ENCODE measurements at places on chromosomes 11 and 22.

GRCh38 chr11:72568861-72569260, 105.4 kb downstream of the PDE2A start:
- no peak for DNase-seq

DNA sequence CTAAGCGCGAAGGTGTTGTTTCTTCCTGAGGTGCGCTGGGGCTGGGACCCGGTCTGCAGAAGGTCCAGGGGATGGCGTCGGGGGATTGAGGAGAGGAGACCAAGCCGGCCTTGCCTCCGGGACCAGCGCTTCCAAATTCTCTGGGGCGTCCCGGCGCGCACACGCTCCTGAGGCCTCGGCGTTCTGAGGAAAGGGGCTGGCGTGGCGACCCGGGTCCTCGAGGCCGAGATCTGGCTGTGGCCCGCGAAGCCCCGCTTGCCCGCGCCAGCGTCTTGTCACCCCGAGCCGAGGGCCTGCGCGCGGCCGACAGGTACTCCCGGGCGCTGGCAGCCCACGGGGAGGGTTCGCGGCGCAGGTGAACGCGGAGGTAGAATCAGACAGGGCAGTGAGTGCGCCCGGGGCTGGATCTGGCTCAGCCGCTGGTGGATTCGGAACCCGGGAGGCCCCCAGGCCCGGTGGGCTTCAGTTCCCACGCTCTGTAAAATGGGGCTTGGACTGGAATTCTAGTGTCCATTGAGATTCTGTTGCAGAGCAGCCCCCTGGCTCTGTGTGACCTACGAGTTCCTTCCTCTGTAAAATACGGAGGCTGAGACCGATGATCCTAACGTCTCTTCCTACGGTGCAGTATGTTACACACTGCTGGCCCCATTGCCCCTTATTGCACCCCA, 14.7 kb downstream of the SSH3 start:
- no peak for DNase-seq

DNA sequence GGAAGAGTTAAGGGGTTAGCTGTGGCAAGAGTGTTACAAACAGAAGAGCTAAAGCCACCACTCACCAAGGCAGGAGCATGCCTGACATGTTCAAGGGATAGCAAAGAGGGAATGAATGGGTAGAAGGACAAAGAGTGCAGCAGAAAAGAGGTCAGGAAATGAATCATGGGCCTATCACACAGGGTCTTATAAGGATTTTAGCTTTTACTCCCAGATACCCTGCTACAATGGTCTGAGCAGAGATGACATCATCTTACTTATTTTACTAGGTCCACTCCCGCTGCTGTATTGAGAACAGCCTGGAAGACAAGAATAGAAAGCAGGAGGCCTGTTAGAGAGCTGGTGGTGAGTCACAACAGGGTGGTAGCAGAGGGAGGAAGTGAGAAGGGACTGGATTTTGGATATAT, 9.8 kb downstream of the TRAF6 start:
- no peak for DNase-seq

- no peak for DNase-seq
Measured at GRCh38 chr11:44507896-44508445, 57.5 kb upstream of the CD82 start.

GRCh38 chr22:37503850-37504249, 15.4 kb downstream of the CARD10 start:
- DNase-seq: no peak

DNA sequence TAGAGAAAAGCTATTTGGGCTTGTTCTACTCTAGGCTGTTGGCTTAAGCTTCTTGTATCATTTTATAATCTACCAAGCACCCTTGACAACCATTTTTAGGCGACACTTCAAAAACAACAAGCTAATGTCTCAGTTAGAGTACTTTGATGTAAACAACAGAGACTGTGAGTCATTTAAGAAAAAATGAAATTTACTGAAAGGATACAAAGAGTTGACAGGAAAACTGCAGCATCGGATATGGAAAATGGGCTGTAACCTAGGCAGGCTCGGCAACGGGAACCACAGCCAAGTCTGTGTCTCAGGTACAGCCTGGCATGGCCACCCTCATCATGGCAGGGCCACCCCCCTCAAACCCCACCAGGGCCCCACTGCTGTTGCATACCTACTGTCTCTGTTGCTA, 4.4 kb upstream of the RNF169 start:
- DNase-seq: no peak

- no peak for DNase-seq
Measured at GRCh38 chr11:33825854-33826560, 51.7 kb upstream of the FBXO3 start.

DNA sequence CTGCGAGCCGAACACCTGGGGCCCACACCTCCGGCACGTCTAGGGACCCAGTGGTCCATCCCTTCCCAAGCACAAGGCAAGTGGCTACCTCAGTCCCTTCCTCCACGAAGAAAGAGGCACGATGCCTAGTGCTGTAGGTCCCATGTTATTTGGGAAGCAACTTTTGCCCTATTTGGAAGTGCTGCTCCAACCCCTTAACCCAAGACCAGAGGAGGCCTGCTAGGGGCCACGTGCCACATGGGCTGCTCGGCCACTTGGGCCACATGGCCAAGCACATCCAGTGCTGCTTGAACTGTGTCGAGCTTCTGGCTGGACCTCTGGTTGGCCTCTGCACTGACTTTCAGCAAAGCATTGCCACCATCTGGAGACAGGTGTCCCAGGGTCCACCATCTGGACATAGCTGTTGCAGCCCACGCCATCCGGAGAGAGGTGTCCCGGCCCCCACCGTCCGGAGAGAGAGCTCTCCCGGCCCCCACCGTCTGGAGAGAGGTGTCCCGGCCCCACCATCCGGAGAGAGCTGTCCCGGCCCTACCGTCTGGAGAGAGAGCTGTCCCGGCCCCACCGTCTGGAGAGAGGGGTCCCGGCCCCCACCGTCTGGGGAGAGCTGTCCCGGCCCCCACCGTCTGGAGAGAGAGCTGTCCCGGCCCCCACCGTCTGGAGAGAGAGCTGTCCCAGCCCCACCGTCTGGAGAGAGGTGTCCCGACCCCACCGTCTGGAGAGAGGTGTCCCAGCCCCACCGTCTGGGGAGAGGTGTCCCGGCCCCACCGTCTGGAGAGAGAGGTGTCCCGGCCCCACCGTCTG, 6.5 kb upstream of the B4GALNT4 start:
- peak; percentile 26 for DNase-seq

DNA sequence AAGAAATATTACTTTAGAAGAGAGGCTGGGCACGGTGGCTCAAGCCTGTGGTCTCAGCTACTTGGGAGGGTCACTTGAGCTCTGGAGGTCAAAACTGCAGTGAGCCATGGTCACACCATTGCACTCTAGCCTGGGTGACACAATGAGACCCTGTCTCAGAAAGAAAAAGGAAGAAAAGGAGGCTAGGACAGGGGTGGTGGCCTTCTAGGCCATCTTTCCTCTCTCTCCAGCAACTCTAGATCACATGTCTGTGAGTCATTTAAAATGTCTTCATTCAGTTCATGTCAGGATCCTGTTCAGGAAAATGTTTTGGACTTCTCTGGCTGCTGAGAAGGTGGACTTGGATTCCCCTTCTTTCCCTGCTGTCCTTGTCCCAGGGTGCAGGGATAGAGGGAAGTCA, 53.3 kb downstream of the PPFIA1 start:
- no peak for DNase-seq

DNA sequence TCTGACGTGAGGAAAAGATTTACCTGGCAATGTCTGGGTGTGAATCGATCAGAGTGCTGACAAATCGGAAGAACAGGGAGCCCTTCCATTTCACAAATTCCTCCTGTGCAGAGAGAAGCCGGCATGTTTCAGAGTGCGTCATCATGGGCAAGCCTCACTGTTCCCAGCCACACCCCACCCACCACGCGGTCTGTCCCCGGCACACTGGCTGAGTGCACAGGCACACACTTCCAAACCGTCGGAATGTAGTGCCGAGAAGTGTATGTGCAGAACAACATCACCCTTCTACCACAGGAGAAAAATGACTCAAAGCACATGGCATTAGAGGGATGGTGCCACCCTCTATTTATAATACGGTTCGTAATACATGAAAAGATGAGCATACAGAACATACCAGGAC, 47.5 kb downstream of the NCAPD3 start:
- no peak for DNase-seq

- peak; percentile 2 for DNase-seq
Measured at GRCh38 chr22:46058091-46058420, 81.1 kb upstream of the WNT7B start.

- no peak for DNase-seq
Measured at GRCh38 chr22:45843031-45843430, 133.9 kb downstream of the WNT7B start.

GRCh38 chr11:83265331-83265730, 20.8 kb downstream of the CCDC90B start:
- DNase-seq: no peak

- DNase-seq: peak; percentile 77
Measured at GRCh38 chr22:41237707-41238569, 2.8 kb downstream of the CHADL start.

GRCh38 chr11:73218106-73218829, at the start of gene P2RY2:
P2RY2 (plus strand) TSS chr11:73218281; CDS start chr11:73234160, 15,879 bp downstream.
- DNase-seq: peak; percentile 81

DNA sequence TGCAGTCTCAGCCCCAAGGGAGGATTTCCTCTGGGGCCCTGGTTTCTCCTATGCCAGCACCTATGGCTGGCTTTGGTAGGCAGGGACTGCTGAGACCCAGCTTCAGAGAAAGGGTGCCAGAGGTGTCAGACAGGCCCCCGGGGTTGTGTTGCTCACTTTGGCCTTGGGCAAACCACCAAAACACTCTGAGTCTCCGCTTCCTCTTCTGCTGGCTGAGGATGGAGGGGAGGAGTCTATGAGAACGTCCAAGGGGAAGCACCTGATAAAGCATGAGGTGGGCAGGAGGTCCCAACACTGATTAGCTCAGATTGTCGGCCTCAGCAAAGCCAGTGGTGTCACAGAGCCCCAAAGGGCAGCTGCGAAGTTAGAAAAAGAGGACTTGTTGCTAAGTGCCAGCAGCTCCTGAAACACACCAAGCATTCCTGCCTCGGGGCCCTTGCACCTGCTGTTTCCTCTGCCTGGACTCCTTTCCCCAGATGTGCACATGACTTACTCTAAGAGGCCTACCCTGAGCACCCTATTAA, 10.5 kb downstream of the SMTNL1 start:
- DNase-seq: no peak

DNA sequence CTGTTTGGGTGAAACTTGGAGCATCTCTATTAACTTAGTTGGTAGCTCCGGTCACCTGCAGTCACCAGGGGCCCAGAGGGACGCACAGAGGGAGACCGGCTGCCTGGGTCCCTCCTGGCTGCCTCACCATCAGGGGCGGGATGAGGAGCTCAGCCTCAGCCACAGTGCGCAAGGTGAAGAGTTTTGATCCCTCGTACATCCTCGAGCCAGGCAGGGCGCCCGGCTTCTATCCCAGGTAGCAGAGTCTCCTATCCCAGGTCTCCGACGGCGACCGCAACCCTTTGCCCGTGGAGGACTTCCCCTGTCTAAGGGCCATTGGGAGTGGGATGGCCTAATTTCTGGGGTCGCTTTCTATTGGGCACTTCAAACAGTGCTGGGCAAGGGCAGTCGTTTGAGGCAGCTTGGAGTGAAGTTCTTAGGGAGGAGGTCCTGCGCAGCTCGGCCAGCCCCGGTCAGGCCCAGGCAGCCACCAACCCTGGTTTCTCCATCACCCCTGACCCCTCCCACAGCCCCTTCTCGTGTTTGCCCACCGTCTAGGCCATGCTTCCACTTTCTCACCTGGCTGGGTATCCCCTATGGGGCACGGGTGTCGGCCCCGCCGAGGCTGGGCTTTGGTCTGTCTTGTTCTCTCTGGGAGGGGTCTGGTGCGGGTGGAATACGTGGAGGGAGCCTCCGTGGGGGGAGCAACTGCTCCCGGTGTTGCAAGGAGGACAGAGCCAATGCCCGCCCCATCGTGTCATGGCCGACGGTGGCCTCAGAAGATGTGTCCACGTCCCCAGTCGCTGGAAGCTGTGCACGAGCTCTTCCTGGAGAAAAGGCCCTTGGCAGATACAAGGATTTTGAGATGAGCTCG, 3.6 kb upstream of the MRGPRG start:
- DNase-seq: peak; percentile 26

- DNase-seq: no peak
Measured at GRCh38 chr22:47176026-47176389, 413.6 kb downstream of the TBC1D22A start.

DNA sequence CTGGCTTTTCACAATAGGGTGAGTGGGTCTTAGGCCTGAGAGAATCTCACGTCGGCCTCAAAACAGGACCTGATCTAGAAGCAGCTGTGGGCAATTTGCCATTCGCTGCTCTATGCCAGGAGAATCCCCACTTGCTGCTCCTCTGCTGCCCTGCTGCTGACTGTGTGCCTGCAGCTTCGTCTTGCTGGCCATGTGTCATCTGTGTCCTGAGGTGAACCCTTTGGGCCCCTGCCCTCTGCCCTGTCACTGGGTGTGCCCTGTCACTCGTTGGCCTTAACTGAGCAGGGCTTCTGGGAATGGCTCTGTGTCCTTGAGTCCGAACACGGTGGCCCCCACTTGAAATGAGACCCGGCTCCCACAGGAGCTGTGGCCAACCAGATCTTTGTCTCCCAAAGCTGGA, 6.2 kb downstream of the NAA40 start:
- DNase-seq: no peak

GRCh38 chr22:44171561-44171960, 9.2 kb upstream of the PARVG start:
- no peak for DNase-seq

- no peak for DNase-seq
Measured at GRCh38 chr11:13367115-13367514, 89.5 kb downstream of the BMAL1 start.

GRCh38 chr11:371716-372590, 2.7 kb downstream of the B4GALNT4 start:
- no peak for DNase-seq

- no peak for DNase-seq
Measured at GRCh38 chr11:36214976-36215692, 74.1 kb downstream of the COMMD9 start.

GRCh38 chr11:85276332-85276731, 350.8 kb downstream of the DLG2 start:
- no peak for DNase-seq

GRCh38 chr11:6667733-6668374, 12.2 kb upstream of the DCHS1 start:
- DNase-seq: no peak

DNA sequence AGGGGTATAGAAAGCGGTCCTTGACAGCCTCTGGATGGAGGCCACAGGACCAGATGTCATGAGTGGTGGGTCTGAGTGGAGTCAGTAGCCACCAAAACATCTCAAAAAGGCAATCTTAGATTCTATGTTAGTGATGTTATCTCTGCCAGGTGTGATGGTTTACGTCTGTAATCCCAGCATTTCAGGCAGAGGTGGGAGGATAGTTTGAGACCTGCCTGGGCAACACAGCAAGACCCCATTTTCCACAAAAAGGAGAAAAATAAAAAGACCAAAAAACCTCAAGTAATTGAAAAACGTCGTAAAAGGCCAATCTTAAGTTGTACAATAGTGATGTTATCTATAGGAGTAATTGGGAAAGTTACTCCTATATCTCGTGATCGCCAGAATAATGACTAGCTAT, 3.7 kb upstream of the MTCH2 start:
- no peak for DNase-seq

GRCh38 chr11:65353900-65354264, 669 bp upstream of the TIGD3 start:
- DNase-seq: peak; percentile 56

- DNase-seq: no peak
Measured at GRCh38 chr11:126341760-126342161, 13.7 kb upstream of the ST3GAL4 start.

Measured in H9 (cell line).